ENCODE measurements at places on chromosomes 7 and 10. TPM values are rescaled to one million over a fixed set of nuclear protein-coding genes. Genes with fewer than 3 reads are reported as not detected.

DNA sequence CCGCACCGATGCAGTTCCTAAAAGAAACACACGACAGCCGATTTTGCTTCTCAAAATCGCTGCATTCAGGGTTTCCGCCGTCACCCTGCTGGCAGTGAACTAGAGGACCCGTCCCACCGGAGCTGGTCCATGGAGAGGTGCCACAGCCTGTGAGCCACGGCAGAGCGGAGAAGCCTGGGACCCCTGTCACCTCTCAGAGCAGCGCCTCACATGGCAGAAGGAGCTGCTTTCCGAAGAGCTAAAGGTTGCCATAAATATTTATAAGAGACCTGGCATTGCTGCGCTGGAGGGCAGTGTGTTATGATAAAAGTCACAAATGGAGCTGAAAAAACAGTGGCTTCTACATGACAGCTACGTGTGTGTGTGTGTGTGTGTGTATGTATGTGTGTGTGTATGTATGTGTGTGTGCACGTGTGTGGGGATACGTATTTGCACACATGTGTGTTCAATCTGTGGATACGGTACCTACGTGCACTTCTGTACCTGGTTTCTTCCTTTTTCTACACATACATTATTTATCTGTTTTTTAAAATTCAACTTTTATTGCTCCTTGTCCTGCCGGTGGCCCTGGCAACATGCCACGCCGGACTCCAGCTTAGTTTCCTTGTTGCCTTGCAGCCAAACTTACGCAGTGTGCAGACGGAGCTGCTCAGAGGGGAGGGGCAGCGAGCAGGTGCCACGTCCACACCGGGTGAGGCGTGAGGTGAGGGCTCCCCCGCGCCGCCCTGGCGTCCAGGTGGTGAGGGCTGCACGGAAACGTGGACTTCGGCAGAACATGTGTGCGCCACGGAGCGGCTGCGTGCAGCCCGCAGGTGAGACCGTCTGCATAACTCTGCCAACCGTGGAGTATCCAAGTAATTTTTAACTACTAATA, 115.2 kb upstream of the PITRM1 start:
- no peak overlapping the region for H3K4me3 ChIP-seq
- H3K27me3 ChIP-seq = no peaks in the 10 kb centered on the region
- no peaks in the 10 kb centered on the region for H3K4me1 ChIP-seq
- DNase-seq = no peak

DNA sequence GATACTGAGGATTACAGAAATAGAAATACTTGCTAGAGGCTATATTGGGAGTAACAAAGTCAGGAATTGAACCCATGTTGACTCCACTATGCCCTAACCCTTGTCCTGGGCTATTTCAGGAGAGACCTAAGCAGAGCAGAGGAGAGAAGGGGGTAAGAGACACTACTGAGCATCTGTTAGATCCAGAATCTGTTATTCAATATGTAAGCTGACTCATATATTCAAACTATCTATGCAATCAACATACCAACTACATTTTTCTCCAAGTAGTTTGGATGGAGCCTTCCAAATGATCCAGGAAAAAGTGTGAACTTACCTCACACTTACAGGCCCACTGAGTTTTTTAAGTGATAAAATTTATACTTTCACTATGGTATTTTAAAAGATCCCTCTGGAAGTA, 216.1 kb downstream of the IMMP2L start:
- no peak overlapping the region for H3K27ac ChIP-seq
- DNase-seq = no peak
- H3K4me1 ChIP-seq = peaks cover 3% of the 10 kb centered on the region
- no peaks in the 10 kb centered on the region for H3K27me3 ChIP-seq

Gene ABLIM1
- 55.8 TPM for total RNA-seq

- peak; percentile 78 for DNase-seq
- no peaks in the 10 kb centered on the region for H3K36me3 ChIP-seq
- no peak overlapping the region for H3K27ac ChIP-seq
- no peaks in the 10 kb centered on the region for H3K27me3 ChIP-seq
- H3K4me1 ChIP-seq = no peaks in the 10 kb centered on the region
- H3K4me3 ChIP-seq = no peak overlapping the region
These were observed 9.5 kb upstream of the KAZALD1 start for GRCh38 chr10:101052285-101052684.

GRCh38 chr7:96675548-96675947, 34.1 kb downstream of the SEM1 start:
- H3K4me3 ChIP-seq = no peak overlapping the region
- no peak overlapping the region for H3K27ac ChIP-seq
- no peaks in the 10 kb centered on the region for H3K4me1 ChIP-seq

Gene DGKI
- 6.8 TPM for total RNA-seq

GRCh38 chr10:28637346-28637745, 40.0 kb upstream of the BAMBI start:
- H3K36me3 ChIP-seq = no peaks in the 10 kb centered on the region
- no peaks in the 10 kb centered on the region for H3K27me3 ChIP-seq
- no peak overlapping the region for H3K4me3 ChIP-seq
- no peak for DNase-seq
- H3K4me1 ChIP-seq = no peaks in the 10 kb centered on the region

- H3K4me3 ChIP-seq = no peak overlapping the region
- no peaks in the 10 kb centered on the region for H3K4me1 ChIP-seq
- no peak overlapping the region for H3K27ac ChIP-seq
- DNase-seq = no peak
These were observed 62.0 kb upstream of the NAMPT start for GRCh38 chr7:106346678-106347217.

DNA sequence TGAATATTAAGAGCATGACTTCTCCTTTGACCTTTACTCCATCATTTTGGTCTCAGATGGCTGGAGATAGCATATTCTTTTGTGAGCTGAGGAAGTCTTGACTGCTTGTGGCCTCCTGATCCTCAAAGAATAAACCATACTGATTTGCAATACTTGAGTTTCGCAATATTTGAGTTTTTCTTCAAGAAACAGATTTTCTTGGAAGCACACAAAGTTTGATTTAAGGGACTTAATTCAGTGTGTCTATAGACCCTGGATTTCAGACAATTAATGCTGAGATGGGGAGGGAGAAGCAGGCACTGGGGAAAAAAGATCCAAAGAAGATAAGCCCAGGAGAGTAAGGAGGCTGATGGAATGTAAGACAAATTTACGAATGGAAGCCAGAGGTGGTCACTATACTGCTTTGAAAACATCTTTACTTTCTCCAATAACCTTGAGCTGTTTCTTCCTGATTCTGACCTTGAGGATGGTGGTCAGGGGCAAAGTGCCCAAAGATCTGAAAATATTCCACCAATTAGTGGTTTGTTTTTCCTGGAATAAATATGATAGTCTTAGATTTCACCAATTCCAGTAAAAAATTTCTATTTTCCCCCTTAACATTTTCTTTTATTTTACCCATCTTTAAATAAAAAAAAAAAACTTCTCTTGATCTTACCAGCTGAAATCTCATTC, 7.5 kb downstream of the EPDR1 start:
- no peaks in the 10 kb centered on the region for H3K27me3 ChIP-seq
- no peak for DNase-seq
- H3K36me3 ChIP-seq = no peaks in the 10 kb centered on the region
- no peaks in the 10 kb centered on the region for H3K4me1 ChIP-seq
- H3K4me3 ChIP-seq = no peak overlapping the region

Gene ARHGAP22
- total RNA-seq = 29.1 TPM

Gene DGKB
- total RNA-seq = 1.1 TPM

- no peak overlapping the region for H3K27ac ChIP-seq
- H3K4me1 ChIP-seq = no peaks in the 10 kb centered on the region
These were observed 37.9 kb downstream of the WAPL start for GRCh38 chr10:86483664-86484063.
